Ascending aorta (tissue), 2 donors: ENCODE measurements at places on chromosomes 3 and 15.

DNA sequence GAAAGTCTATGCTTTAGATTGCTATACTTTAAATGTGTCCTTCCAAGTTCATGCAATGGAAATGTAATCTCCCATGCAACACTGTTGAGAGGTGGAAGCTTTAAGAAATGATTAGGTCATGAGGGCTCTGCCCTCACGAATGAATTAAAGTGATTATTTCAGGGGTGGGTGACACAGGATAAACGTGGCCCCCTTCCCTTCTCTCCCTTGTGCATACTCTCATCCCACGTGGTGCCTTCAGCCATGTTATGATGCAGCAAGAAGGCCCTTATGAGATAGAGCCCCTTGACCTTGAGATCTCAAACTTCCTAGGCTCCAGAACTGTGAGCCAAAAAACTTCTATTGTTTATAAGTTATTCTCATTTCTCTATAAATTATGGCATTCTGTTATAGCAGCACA lies 183.3 kb downstream of the TNIK start:
- DNase-seq, result no peak
- H3K36me3 ChIP-seq, result no peaks in the 10 kb centered on the region
- no peaks in the 10 kb centered on the region for H3K4me1 ChIP-seq
- H3K4me3 ChIP-seq, result no peak overlapping the region
- no peak overlapping the region for H3K27ac ChIP-seq

DNA sequence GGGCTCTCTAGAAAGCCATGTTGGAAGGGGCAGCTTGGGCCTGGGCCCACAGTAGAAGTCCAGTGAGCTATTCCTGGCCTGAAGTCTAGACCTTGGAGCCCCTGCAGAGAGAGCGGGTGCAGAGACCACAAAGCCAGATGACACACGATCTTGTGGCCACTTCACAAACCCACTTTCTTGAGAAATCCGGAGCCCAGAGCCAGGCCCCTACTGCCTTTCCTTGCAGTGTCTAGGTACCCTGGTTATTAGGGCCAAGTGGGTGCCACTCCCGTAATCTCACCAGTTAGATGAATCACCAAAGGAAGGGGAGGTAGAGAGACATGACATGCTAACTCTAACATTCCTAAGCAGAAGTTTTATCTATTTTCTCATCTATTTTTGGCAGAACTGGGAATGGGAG lies 72.5 kb upstream of the ADAMTSL3 start:
- no peak for DNase-seq
- H3K36me3 ChIP-seq, result no peaks in the 10 kb centered on the region
- H3K27ac ChIP-seq, result no peak overlapping the region
- no peaks in the 10 kb centered on the region for H3K4me1 ChIP-seq
- no peak overlapping the region for H3K4me3 ChIP-seq
- H3K27me3 ChIP-seq, result no peaks in the 10 kb centered on the region

DNA sequence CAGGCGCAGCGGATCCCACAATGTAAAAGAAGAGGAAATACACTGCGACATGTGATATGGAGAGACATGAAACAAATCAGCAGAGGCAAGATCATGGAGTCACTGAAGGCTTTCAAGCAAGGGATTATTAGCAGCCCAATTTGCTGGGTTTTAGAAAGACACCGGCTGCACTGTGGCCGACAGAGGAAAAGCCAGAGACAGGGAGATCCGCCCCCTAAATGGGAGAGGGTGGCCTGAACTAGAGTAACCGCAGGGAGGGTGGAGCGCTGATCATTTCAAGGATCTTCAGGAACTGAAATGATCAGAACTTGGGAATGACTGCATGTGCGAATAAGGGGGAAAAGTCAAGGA lies 612 bp upstream of the C15orf40 start:
- H3K4me3 ChIP-seq, result peak overlapping the region; percentile 96
- H3K4me1 ChIP-seq, result peaks cover 15% of the 10 kb centered on the region
- H3K36me3 ChIP-seq, result peaks cover 26% of the 10 kb centered on the region
- H3K27ac ChIP-seq, result peak overlapping the region; percentile 74
- no peak for DNase-seq

- H3K4me3 ChIP-seq, result no peak overlapping the region
- H3K27ac ChIP-seq, result no peak overlapping the region
- H3K27me3 ChIP-seq, result no peaks in the 10 kb centered on the region
- DNase-seq, result no peak
- H3K4me1 ChIP-seq, result peaks cover 2% of the 10 kb centered on the region
Observed at GRCh38 chr3:119229190-119229589, 11.5 kb downstream of the B4GALT4 start.

- no peaks in the 10 kb centered on the region for H3K36me3 ChIP-seq
- no peak for DNase-seq
- H3K4me3 ChIP-seq, result no peak overlapping the region
Observed at GRCh38 chr3:188633206-188633605, 479.2 kb downstream of the LPP start.
